ENCODE measurements at places on chromosomes 2 and 18.

GRCh38 chr18:45166836-45167551, 448.3 kb upstream of the SLC14A2 start:
- no peak for DNase-seq

GRCh38 chr2:51011254-51011653, 20.7 kb downstream of the NRXN1 start:
- no peak for DNase-seq

GRCh38 chr18:57629422-57629821, 7.8 kb upstream of the NARS1 start:
- no peak for DNase-seq

DNA sequence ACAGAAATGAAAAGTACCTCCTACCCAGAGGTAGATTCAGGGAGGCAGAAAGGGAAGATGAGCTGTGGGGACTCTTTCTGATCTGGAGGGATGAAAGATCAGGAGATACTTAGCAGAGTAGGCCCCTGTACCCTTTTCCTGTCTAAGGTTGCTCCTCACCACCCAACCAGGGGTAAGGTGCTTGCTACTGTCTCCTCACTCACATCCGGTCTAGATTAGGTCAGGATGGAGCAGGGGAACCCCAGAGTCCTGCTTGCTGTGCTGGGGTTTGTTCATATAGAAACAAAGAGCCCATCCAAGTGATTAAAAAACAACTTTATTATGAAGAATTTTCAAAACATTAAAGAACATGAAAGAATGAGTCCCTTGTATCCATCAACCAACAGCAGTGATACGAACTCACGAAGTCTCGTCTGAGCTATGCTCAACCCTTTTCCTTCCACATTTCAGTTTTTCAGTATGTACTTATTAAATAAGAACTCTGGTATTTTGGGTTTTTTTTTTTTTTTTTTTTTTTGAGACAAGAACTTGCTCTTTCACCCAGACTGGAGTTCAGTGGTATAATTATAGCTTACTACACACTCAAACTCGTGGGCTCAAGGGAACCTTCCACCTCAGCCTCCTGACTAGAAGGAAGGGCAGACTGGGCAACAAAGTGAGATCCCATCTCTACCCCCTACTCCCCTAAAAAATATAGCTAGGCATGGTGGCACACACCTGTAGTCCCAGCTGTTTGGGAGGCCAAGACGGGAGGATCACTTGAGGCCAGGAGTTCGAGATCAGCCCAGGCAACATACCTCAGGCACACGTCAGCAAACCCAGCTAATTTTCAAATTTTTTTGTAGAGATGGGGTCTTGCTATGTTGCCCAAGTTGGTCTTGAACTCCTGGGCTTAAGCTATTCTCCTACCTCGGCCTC, 28.5 kb upstream of the MCFD2 start:
- no peak for DNase-seq

GRCh38 chr2:230770804-230771203, 58.2 kb downstream of the CAB39 start:
- no peak for DNase-seq

DNA sequence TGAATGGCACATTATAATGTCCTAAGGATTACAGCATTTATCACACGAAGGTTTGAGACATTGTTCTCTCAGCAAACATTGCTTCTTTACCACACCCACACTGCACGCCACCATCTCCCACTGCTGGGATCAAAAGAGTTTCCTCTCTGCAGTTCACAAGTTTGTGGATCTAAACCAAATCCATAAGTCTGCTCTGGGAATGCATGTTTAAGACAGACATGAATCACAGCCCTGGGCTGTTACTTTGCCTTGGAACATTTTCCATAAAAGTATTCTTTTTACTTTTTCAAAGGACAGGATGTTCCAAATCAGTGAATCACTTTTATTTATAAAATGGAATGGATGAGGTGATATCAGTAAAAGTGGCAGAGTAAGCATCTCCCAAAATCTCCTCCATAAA, 36.1 kb downstream of the STPG4 start:
- no peak for DNase-seq

- DNase-seq = no peak
These were observed 1552.9 kb upstream of the SLC39A10 start for GRCh38 chr2:194103941-194104659.

- DNase-seq = no peak
These were observed 89.1 kb upstream of the ITGB6 start for GRCh38 chr2:160289126-160289525.

DNA sequence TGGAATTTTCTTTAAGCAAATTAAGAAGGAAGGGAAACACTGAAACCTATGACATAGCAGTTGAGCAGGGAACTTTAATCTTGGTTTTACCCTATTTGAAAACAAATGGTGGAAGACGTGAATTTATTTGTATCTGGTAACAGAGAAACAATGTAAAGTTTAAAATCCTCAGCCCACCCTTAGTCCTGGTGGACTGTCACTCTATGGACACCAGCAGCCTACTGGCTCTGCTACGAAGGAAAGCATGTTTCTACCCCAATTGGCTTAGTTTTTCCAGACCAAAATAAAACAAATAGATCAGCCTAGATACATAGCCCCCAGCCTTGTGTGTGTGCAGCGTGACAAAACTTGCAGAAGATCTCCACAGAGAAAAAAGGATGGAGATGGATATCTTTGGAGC, 7.4 kb downstream of the ZEB2 start:
- DNase-seq = no peak

DNA sequence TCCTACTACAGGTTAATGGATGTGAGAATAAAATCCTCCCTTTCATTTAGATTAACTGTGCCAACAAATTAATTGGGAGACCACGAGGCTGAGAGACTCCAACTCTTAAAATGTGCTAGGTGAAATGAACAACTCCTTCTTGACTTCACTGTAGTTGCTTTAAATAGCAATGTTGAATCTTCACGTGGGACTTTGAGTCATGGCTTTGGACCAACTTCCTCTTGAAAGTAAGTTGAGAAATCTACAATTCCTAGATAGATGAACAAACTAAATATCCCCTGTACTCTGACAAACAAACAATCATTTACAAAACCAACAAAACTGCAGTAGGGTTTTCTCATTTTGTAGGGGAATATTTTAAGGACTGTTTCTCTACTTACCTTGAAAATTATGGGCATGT, 291.9 kb upstream of the SPRED2 start:
- DNase-seq = no peak

GRCh38 chr2:239726631-239727181, 298.4 kb downstream of the NDUFA10 start:
- DNase-seq = no peak

DNA sequence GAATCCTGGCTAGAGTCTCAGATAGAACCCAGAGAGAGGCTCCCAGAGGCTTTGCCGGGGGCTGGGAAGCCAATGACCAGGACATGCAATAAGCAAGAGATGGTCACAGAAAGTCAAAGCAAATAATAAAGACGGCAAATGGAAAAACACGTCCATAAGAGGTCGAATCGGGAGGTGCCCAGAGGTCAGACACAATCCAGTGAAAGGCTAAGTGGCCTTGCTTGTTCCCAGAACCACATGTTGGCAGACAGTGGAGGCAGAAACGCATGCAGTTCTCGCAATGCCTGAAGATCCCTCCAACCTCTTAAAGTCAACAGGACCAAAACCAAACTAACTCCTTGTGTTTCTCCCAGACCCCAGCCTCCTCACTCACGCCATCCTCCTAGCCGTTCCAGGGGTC, 3.0 kb downstream of the CYB5A start:
- no peak for DNase-seq

DNA sequence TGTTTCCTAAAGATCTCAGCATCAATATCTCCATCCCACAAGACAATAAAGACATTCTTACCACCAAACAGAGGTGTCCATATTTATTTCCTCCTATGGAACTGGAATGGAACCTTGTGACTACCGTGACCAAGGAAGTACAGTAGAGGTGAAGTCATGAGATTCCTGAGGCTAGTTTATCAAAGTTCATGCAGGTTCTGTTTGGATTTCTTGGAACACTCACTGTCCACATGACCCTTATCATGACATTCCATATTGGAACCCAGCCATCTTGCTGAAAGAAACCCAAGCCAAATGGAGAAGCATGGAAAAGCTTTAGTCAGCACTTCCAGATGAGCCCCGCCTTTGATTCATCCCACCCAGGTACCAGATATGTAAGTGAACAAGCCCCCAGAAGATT, 516.0 kb upstream of the POU3F3 start:
- no peak for DNase-seq

DNA sequence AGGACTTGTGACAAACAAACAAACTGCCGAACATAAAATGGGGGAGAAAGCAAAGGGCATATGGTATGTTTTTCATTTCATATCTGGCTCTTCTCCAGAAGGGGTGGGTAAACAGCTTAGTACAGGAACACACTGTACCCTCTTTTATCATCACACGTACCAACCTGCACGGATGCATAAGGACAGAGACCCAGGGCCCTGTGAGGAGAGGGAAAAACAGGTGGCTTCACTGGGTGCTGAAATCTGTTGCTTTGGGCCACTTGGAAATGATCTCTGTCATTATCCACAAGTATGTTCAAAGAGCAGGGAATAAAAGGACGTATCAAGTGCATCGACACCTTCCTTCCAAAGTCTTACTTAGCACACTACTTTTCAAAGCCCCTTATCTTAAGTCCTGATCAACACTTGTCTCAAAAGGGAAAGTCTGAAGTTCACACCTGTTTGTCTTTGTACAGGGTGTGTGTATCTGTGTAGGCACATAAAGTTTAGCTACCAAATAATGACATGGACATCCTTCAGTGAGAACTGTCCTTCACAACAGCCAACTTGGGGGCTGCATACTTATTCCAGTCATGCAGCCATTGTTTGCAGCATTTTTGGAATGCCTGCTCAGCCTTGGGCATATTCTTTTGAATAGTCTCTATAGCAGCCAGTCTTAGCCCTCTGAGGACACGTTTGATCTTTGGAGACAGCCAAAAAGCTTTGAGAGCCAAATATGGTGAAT, 60.6 kb downstream of the IRS1 start:
- no peak for DNase-seq

DNA sequence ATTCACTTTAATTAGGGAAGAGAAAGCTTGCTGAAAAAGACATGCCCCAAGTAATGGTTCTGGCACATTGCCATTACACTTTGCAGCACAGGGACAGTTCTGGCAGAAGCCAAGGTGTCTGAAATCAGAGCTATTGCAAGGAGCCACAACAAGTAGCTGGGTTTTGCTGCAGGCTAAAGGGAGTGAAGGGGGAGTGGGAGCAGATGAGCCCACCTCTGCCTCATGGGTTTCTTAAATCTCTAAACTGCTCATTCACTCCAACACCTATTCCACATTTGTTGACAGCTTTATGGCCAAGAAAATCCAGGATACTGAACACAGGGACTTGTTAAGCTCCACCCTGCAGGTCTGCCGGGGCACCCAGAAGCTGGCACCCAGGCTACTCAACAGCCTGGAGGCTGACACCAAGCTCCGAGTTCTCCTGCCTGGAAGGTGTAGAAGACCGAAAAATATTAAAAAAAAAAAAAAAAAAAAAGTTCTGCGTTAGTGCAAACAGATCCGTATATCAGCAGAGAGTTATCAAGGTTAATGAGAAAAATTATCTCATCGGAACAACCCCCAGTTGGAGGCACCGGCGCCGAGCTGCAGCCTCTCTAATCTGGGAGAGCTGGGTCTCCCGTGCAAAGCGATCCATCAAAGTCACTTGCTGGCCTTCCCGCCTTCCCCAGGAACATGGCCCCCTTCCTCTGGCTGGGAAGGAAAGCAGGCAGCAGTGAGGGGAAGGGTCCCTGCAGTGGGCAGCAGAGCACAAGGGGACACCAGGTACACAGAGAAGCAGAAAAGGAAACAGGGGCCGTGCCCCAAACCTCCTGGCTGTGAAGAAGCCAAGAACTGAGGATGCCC, 123.7 kb downstream of the HNMT start:
- DNase-seq = no peak

GRCh38 chr18:71038196-71038595, 749.4 kb downstream of the SOCS6 start:
- DNase-seq = no peak

- DNase-seq = no peak
These were observed 48.1 kb upstream of the CD226 start for GRCh38 chr18:69995774-69996173.

GRCh38 chr2:210606001-210606400, 49.6 kb downstream of the CPS1 start:
- DNase-seq = no peak

DNA sequence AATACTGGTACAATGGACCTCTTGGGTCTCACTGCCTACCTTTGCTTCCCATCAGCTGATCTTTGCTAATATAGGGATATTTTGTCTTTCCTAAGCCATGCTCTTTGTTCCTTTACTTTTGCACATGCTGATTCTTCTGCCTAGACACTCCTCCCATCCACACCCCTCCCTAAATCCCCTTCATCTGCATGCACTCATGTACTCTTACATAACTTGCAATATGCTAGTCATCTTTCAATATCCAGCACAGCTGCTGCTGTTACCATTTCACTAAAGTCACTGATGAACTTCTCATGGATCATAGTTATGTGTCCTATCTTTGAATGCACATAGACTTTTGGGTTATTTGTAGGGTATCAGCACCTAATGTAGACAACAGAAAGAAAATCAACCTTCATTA, 18.5 kb upstream of the DTNA start:
- no peak for DNase-seq

DNA sequence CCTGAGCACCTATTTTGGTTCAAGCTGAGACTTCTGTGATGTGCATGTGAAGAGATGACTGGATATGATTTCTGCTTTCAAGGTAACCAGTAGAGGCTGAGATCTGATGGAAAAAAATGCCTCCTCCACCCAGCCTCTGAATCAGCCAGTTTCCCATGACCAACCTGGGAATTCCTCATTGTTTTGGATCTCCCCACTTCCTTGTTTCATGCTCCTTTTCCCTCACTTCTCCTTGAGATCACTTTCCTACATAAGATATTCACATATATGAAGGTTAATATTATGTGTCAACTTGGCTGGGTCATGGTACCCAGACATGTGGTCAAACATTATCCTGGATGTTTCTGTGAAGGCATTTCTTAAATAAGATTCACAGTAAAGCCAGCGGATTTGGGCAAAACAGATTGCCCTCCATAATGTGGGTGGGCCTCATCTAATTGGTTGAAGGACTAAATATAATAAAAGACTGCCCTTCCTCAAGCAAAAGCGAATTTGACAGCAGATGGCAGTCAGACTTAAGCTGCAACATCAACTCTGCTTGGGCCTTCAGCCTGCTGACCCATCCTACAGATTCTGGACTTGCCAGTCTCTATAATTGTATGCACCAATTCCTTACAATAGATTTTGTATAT, 379.4 kb downstream of the TNS1 start:
- DNase-seq = no peak

GRCh38 chr2:170123593-170123992, 54.4 kb upstream of the MYO3B start:
- DNase-seq = no peak
